ENCODE measurements at places on chromosomes 11 and 22.

DNA sequence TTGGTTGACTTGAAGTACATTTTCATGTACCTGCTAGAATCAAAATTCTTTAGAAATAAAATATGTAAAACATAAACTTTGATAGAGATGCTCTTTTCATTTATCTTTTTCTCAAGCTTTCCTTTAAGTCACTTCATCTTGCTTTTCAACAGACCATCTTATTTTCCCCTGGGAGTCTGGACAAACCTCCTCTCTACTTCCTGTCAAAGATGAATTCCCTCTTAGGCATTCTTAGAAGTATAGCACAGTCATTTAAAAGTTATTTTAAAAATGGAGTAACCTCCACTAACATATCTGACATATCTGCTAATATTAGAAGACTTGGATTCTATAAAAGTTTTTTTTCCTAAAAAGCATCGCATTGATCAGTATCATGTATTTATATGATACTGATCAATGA lies 84.8 kb upstream of the PAX6 start:
- DNase-seq, result no peak

- DNase-seq, result no peak
Observed at GRCh38 chr22:33866511-33866910, 53.8 kb downstream of the LARGE1 start.

- DNase-seq, result no peak
Observed at GRCh38 chr11:117175781-117176180, 2.8 kb upstream of the SIDT2 start.

- DNase-seq, result no peak
Observed at GRCh38 chr11:57668434-57668782, 494 bp downstream of the ZDHHC5 start.

DNA sequence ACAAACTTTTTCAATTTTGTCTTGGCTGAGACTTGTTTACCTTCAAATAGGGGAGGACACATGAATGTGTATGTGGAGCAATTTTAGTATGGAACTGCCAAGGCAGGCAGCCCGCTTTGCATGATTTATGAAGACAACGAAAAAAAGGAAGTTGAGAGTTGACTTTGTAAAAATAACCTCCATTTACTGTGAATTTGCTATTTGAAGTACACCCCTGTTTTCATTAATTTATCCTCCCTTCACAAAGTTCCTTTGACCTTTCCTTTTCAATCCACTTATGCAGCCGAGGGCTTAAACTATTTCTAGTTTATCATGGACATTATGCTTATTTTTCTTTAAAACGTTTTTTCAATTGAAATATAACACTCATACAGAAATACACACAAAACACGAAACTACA lies 369.6 kb upstream of the CADM1 start:
- DNase-seq, result no peak

DNA sequence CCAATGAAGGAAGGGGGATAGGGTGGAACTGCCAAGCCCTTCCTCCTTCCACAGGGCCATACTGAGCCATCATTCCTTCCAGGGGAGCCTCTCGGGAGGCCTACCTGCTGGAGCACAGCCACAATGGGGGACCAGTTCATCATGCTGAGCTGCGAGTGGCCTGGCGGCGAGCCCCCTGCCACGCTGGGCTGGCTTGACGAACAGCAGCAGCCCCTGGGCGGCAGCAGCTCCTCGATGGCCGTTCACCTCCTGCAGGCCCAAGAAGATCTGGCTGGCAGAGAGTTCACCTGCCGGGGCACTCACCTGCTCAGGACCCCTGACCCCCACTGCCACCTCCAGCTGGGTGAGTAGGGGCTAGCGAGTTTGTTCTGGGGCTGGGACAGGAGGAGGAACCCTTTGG lies 5.9 kb downstream of the VSIG10L2 start:
- DNase-seq, result no peak

- no peak for DNase-seq
Observed at GRCh38 chr11:1129611-1130160, 28.1 kb upstream of the MUC5AC start.

- no peak for DNase-seq
Observed at GRCh38 chr22:43038325-43038724, 23.4 kb upstream of the PACSIN2 start.

DNA sequence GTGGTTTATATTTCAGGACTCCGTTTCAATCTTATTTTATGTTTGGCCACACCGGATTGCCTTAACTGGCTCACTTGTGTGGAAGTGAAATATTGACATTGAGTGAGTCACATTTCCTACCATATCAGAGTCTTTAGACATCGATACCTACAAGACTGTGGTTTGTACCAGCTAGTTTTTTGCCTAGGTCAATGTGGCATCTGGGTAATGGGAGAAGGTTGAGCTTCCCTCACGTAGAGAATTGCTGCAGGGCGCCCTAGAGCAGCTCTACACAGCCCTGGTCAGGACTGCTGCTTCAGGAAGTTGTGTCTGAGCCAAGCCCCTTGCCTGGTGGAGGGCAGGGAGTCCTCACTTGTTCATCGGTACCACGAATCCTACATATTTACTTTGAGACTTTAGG lies 1.6 kb downstream of the GRAMD1B start:
- no peak for DNase-seq

- no peak for DNase-seq
Observed at GRCh38 chr11:124672536-124673215, 863 bp downstream of the SIAE start.

- no peak for DNase-seq
Observed at GRCh38 chr22:46346680-46347405, 11.3 kb downstream of the TRMU start.

DNA sequence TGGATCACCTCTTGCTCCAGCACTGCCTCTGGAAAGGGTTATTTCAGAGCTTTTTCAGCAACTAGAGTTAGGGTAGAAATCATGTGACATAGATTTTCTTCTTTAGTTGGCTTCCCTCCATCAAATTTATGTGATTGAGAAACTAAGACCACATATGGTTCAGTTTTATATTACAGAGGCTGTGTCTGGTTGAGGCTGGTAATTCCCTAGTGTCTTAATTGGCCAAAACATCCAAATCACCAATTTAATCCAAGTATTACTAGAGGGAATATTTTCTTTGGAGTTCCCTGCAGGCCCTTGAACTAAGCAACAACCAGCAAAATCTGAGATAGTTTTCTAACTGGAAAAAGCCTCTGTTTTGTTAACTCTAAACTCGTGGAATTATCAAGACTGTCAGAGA lies 136.3 kb downstream of the ARHGAP42 start:
- no peak for DNase-seq

- DNase-seq, result no peak
Observed at GRCh38 chr11:30128269-30128932, 102.4 kb upstream of the FSHB start.

- no peak for DNase-seq
Observed at GRCh38 chr11:122882189-122882856, at the start of gene JHY. Gene JHY, plus strand, starts transcription at chr11:122882759. Its CDS starts 3,091 bp downstream, at chr11:122885850.

DNA sequence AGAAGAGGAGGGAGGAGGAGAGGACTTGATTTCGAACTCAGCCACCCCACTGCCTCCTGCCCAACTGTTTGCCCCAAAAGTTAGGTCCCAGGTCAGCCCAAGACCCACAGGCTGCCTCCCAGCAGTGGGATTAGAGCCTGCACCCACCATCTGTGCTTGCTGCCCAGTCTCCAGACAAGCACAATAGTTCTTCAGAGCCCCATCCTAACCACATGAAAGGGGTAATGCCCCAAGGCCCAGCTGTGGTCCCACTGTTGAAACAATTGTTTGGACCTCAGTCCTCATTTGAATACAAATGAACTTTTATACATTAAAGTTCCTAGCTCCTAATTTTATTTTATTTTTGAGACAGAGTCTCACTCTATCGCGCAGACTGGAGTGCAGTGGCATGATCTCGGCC lies 5.4 kb upstream of the VPS51 start:
- no peak for DNase-seq

DNA sequence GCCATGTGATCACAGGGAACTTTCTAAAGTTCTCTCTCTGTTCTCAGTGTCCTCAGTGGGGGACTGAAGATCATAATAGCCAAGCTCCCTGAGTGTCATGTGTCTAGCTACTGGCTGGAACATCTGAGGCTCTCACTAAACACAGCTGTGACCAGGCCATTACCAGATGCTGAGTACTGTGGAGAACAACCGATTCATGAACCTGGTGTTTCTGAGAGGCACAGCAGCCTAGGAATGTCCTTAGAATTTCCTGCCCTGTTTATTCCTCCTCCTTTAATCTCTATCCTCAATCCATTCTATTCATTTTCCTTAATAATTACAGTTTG lies 93.0 kb downstream of the ME3 start:
- no peak for DNase-seq
